Inflammatory macrophage treated with lipopolysaccharide for 4 hours (primary cell): ENCODE measurements at places on chromosomes 2 and 18.

- no peak for DNase-seq
Observed at GRCh38 chr18:47081578-47081977, 46.2 kb upstream of the ELOA2 start.

- DNase-seq, result peak; percentile 50
Observed at GRCh38 chr2:24088821-24089359, 4.3 kb upstream of the TP53I3 start.

- peak; percentile 15 for DNase-seq
Observed at GRCh38 chr2:217599906-217600305, 402.9 kb downstream of the TNS1 start.

- no peak for DNase-seq
Observed at GRCh38 chr2:120867290-120868241, 131.9 kb downstream of the GLI2 start.

DNA sequence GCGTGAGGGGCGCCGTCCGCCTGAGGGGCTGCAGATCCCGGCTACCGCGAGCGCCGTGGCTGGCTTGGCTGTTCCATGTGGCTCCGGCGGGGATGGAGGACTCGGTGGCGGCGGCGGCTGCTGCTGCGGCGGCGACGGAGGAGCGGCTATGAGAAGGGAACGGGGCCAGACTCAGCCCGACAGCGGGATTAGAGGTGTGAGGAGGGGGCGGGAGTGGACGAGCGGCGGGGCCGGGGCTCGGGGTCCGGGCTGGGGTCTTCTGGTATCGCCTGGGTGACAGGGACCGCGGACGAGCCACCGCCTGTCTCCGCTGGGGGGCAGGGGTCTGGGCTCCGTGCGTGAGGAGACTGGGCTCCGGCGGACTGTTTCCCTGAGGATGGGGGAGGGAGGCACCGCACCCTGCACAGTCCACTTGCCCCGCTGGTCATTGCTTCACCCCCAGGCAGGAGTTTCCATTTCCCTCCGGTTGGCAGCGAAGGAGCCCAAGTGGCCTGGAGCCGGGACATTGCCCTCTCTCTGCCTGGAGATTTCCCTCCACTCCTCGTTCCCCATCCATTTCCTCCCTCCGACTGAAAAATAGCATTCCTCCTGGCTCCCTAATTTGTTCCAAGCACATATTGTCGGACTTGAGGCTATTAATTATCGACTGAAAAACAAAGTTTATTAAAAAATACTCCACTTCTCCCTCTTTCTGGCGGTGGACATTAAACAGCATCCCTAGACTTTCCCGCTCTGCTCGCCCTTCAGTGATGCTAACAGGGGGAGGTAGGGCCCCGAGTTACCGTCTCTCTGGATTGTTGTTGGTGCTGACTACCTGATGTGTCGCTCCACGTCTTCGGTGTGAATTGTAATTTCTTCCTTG, 577 bp downstream of the EHBP1 start:
- peak; percentile 44 for DNase-seq

DNA sequence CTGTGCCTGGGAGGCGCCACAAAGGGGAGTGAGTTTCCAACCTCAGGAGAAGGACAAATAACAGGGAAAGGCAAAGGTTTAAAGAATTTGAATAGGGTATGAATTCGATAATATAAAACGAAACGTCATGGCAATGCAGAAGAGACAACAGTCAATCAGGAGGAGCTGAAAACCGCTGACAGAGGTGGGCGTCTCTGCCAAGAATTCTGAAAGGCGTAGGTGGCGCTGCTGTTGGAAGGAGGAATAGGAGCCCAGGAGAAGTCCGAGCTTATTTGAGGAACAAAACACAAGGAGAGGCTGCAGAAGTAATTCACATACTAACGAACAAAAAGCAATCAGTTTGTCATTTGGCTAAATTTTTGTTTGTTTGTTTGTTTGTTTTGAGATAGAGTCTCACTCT, 485.8 kb upstream of the POU3F3 start:
- DNase-seq, result no peak

DNA sequence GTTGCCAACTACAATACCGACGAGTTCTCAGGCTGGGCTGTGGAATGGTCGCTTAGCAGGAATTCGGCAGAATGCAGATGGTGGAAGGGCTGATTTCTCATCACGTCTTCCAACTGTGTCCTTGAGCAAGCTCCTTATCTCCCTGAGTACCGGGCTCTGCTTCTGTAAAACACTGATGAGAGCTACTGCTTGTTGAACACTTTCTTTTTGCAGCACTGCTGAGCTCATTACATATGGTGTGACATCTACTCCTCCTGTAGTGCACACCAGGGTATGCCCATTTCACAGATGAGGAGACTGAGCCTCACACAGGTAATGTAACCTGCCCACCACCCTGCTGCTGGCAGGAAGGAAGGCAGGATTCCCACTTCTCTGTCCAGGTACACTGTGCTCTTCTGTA, 8.3 kb downstream of the IL1R2 start:
- DNase-seq, result no peak

DNA sequence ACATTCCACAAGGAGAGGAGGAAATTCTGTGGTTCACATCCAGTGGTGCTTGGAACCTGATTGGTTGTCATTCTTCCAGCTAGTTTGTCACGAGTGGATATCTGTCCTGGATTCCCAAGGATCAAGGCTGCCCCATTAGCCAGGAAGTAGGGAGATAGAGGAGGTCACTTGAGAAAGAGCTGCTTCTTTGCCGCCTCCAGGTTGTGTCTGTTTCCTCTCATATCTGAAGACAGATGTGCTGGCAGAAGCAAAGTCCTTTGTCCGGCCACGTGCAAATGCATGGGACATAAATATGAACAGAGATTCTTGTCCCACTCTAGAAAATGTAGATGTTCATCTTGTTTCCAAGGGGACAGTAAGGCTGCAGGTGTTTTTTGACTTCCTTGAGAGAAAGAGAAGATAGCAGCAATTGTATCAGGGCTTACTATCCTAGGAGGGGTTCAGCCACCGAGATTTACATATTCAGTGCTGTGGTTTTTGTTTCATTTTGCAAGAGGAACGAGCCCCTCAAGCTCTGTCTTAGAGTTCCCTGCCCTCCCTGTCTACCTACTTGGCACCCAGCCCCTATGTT, 174.4 kb downstream of the RPIA start:
- DNase-seq, result no peak

- no peak for DNase-seq
Observed at GRCh38 chr18:43422518-43422917, 145.2 kb upstream of the SYT4 start.

DNA sequence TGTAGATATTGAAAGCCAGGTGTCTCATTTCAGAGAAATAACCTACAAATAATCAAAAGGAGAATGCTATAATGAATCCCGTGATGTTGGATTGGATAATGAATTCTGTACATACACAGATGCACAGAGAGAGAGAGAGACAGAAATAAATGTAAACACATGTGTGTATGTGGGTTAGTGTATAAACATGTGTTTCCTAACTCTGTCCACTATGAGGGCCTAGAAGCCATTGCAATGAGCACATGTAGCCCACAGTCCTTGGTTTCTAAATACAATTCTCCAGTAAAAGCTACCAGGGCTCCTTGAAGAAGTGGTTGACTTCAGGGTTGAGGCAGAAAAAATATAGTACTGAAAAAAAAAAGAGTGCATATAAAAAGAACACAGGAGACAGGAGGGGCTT, 109.5 kb downstream of the INHBB start:
- no peak for DNase-seq

DNA sequence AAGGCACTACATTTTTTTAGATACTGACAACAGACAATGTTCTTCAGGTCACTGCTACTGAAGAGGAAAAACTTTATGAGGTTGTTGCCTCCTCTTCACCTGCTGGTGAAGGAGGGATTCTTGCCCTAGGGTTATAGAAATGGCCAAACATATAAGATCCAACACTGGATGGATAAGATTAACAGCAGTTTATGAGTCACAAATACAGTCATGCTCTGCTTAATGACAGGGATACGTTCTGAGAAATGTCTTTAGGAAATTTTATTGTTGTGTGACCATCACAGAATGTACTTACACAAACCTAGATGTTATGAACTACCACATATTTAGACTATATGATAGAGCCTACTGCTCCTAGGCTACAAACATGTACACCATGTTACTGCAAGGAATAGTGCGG, 57.4 kb upstream of the AMMECR1L start:
- DNase-seq, result no peak

GRCh38 chr2:18209934-18210639, 331.6 kb downstream of the KCNS3 start:
- DNase-seq, result no peak

DNA sequence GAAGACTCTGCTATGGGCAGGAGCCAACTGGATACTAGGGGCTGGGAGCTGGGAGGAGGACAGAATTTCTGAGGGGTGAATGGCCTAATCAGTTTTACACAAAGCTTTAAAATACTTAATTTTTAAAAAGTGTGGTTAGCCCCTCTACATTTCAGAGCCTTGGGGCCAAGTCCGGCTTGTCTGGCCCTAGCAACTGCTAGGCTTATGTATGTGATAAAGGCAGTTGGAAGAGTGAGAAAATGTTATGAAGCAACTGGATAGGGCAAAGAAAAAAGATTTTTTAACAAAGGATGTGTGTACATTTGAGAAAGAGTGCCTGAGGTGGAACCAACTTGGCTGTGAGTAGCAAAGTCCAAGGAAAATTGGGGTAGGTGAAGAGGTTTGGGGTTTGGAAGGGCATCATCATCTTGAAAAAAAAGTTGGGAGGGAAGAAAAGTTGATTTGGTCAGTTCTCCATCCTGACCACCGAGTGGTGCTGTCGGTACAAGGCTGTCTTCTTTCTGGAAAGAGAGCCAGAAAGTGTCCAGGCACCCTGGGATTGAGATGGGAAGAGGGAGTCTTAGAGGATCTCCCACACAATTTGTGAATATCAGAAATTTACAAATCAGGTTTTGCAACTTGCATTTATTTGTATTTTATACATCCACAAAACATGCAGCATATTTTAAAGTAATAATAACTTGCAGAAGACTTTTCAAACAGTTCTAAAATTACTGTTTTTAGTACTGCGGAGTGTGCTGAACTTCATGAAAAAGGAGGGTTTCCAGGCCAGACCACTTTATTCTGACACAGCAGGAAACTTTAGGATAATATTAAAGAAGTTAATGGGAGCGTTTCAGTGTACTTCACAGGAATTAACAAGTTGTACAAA, 10.5 kb upstream of the CDK15 start:
- DNase-seq, result peak; percentile 29

DNA sequence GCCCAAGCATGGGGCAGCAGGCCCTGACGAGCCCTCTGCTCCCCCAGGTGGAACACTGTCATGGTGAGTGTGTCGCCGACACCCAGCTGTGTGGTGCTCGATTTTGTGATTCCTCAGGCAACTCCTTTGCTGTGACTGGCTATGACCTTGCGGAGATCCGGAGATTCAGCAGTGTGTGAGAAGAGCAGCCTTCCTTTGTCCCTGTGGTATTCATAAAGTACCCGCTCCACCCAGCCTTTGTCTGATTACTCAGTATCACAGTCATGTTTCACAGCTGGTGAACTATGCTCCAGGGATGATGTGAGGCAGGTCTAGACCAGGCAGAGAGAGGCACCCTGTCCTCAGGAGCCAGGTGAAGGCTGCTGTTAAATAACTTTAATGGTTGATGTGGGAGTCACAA, 4.0 kb downstream of the WDR54 start:
- DNase-seq, result no peak

GRCh38 chr2:11698009-11698922, 28.3 kb upstream of the NTSR2 start:
- peak; percentile 76 for DNase-seq

- DNase-seq, result no peak
Observed at GRCh38 chr2:124683536-124684428, 658.7 kb downstream of the CNTNAP5 start.

DNA sequence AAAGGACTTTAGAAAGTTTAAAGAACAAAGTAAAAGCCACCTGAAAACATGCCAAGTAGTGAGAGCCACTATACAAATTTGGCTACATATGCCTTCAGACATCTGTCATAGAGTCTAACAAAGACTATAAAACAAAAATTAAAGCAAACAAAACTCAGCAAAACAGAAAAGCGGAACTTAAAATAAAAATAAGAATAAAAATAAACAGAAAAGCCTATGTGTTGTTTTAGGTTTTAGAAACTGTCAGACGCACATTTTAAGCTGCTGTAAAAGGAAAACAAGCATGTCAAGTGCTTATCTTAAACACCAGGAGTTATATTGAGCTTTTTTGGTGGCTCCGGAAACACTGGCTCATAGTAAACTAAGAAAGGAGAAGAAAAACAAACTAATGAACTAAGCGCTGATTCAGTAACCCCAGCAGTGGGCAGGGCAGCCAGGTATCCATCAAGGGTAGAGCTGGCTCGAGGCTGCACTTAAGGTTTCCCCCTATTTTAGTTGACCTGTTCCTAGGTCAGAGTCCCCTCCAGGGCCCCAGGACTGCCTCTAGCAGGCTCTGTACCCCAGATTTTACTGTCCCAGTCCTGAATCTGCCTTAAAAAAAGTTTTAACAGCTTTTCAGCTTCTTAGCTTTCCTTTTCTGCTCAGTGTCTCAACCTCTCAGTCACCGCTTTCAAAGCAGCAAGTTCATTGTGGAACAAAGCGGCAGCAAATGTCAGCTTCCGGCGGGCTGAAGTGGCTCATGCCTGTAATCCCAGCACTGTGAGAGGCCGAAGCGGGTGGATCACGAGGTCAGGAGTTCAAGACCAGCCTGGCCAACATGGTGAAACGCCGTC, 15.4 kb upstream of the RMC1 start:
- peak; percentile 49 for DNase-seq

DNA sequence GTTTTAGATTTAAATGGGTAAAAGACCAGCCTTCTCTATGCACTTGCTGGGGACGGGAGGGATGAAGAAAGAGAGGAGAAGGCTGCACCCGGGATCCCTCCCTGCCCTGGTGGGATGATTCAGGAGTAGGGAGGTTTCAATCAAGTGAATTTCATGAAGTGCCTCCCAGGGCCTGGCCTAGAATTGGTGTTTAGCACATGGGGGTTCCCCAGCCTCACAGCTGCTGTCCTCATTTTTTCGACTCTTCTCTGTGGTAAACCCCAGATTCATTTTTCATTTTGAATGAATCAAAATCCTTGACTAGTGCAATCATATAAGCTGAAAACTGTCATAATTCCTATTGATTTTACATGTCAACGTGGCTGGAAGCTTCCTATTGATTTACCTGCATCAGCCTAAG, 81.1 kb downstream of the LPIN1 start:
- DNase-seq, result no peak

- DNase-seq, result no peak
Observed at GRCh38 chr2:99674090-99674489, 184.3 kb upstream of the REV1 start.
